Tongue (tissue), 3 donors: ENCODE measurements at places on chromosomes 12 and 14. TPM values are rescaled to one million over a fixed set of nuclear protein-coding genes. Genes with fewer than 3 reads are reported as not detected.

GRCh38 chr12:1611803-1612572 lies 17.0 kb upstream of the WNT5B start:
- DNase-seq = peak; percentile 38

The MYG1 gene
- total RNA-seq = 29.5 TPM

GRCh38 chr12:70178038-70178437 lies 65.2 kb upstream of the CNOT2 start:
- peak; percentile 26 for DNase-seq

DNA sequence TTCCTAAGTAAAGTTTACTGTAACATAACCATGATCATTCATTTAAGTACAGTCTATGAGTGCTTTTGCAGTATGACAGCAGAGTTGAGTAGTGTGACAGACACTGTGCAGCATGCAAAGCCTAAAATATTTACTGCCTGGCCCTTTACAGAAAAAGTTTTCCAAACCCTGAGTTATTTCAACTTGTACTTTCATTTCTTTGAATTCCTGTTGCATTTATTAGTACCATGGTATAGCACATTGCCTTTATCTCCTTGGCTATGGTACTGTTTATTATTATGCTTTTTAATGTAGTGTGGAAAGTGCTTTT lies 6.2 kb downstream of the ARHGAP5 start:
- DNase-seq = no peak

DNA sequence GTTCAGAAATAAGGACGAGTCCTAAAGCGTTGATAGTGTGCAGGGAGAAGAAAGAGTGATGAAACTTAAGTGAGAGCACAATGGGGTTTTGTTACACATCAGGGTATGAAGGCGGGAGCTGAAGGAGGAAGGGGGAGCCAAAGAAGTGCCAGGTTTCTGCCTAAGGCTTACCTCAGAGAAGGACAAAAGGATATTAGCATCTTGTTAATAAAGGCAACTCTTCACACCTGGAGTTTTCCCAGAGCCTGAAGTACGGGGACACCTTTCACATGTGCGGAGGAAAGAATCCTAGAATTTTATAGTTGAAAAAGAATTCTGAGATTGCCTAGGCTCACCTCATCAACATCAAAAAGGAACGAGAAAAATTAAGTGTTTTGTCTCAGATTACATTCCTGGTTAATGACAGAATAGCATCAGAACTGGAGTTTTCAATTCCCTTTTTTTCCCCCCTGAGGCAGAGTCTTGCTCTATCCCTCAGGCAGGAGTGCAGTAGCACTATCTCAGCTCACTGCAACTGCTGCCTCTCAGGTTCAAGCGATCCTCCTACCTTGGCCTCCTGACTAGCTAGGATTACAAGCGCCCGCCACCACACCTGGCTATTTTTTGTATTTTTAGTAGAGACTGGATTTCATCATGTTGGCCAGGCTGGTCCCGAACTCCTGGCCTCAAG lies 2.2 kb upstream of the SAV1 start:
- no peak for DNase-seq

DNA sequence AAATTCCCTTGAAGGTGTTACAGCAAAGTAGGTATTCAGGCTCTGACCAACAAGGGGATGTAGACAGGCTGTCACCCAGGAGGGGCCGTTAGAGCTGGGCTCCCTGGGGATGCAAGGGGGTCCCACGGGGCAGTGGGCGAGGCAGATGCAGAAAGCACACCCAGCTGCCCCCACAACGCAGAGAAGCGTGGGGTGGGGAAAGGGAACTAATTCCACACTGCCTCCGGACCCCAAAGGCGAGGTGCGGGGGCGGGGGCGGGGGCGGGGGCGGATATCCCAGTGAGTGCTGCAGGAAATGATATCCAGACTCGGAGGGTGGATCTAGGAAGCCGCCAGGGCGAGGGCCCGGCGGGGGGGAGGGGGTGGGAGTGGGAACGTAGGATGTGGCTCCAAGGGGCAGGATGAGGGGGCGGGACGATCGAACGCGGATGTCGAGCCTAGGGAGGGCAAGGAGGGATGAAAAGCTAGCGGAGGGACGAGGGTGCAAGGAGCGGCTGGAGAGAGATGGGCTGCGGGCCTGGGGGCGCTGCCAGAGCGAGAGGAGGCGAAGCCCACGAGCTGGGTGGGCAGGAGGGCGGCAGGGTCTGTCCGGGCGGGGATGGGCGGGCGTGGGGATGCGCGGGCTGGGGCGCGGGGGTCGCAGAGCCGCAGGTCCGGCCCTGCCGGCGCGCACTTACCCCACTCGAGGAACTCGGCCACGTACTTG lies 874 bp downstream of the CDC42BPB start:
- peak; percentile 72 for DNase-seq
